ENCODE measurements at places on chromosomes 7 and 10.
A peak's percentile ranks its signal among the peaks of the same experiment; 100 is the strongest.

GRCh38 chr7:94115316-94115715 lies 111.2 kb upstream of the BET1 start:
- no peak for DNase-seq

- no peak for DNase-seq
These were observed 25.3 kb downstream of the IL2RA start for GRCh38 chr10:6036861-6037321.

- DNase-seq, result no peak
These were observed 84.5 kb downstream of the CARD11 start for GRCh38 chr7:2959103-2959680.

DNA sequence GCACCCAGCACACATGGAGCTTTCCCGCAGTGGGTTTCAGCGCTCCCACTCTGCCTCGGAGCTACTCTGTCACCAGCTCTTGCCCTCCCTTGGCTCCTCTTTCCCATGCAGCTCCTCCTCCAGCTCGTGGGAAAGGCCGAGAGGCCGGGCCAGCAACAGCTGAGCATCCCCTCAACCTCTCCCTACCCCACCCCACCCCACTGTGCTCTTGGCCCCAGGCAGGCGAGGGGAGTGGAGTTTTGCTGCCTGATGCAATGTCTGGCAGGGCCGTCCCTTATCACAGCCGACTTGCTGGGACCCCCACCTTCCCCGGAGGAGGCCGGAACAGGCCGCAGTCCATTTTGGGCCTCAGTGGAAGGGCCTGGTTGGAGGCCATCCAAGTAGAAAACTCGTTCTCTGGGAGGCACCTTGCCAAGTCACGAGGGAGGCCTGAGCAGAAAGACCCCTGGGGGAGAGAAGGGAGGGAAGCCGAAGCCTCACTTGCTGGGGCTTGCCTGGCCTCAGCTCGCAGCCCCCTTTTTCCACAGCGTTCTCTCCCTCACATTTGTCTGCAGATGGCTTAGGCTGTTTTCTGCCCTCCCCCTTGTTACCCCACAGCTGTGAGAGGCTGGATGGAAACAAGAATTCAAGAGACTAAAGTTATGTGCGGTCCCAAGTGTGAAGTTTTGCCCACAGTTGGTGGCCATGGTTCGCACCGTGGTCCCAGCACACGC lies 35.3 kb downstream of the CHST3 start:
- no peak for DNase-seq

DNA sequence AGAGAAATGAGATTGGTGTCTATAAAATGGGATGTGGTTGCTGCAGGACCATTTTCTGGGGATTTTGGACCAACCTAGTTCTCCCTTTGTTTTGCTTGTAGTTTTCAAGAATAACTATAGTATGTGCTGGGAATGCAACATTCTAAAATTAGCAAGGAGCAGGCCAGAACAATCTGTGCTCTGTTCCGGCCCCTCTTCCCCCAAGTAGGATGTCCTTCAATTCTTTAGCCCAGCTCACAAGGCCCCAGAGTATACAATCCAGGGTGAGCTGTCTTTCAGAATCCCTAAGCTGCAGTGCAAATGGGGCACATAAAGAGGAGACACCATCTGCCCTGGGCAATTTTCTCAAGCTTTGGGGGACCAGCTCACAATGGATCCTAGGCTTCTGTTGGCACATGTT lies 809.1 kb downstream of the TNS3 start:
- DNase-seq, result no peak

- DNase-seq, result peak; percentile 53
These were observed 10.8 kb downstream of the TLX1 start for GRCh38 chr10:101141616-101142532.

DNA sequence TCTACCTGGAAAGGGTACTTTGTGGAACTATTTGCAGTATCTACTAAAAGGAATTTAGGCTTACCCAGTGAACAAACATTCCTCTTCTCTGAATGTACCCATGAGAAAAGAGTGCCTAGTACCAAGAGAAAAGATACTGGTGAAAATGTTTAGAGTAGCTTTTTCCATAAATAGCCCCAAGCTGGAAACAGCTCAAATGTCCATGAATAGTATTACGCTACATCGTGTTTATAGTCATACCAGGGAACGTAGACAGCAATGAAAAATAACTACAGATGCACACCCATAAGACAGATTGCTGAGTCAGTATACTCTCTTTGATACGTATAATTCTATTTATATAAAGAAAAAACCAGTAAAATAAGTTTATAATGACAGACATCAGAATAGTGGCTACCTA lies 285.9 kb downstream of the KLF6 start:
- DNase-seq, result no peak

GRCh38 chr7:27586825-27587224 lies 75.9 kb downstream of the HIBADH start:
- DNase-seq, result no peak

- DNase-seq, result no peak
These were observed 35.3 kb downstream of the RASGEF1A start for GRCh38 chr10:43231523-43232078.

DNA sequence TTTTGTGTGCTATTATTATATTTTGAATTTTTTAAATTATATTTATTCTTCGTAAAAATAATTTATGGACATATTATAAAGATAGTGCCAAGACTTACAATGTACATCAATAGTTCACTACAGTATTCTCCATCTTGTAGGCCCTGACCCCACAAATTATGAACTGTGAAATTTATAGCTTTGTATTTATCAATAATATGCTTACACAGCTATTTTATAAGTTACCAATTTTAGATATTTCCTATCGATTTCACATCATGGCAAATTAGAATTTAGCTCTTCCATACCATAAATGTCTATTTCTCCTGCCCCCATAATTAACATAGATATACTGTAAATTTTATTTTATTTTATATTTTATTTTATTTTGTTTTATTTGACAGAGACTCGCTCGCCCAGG lies 34.4 kb upstream of the GNAI1 start:
- DNase-seq, result no peak

DNA sequence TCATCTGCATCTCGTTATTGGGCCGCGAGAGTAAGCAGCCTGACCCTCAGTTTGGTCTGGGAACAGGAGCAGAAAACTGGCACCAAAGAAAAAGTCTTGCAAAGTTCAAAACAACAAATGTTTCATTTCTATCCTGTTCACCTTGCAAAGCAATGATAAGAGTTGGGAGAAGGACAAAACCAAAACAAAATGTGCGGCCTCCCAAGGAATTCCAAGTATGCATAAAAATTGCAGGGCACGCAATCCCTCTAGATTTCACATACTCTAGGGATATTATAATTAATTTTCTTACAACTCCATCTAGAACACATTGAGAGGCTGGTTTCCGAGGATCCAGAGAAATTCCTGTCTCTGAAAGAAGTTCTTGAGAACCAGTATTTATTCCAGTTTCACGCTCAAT lies 20.1 kb downstream of the CHUK start:
- DNase-seq, result no peak

DNA sequence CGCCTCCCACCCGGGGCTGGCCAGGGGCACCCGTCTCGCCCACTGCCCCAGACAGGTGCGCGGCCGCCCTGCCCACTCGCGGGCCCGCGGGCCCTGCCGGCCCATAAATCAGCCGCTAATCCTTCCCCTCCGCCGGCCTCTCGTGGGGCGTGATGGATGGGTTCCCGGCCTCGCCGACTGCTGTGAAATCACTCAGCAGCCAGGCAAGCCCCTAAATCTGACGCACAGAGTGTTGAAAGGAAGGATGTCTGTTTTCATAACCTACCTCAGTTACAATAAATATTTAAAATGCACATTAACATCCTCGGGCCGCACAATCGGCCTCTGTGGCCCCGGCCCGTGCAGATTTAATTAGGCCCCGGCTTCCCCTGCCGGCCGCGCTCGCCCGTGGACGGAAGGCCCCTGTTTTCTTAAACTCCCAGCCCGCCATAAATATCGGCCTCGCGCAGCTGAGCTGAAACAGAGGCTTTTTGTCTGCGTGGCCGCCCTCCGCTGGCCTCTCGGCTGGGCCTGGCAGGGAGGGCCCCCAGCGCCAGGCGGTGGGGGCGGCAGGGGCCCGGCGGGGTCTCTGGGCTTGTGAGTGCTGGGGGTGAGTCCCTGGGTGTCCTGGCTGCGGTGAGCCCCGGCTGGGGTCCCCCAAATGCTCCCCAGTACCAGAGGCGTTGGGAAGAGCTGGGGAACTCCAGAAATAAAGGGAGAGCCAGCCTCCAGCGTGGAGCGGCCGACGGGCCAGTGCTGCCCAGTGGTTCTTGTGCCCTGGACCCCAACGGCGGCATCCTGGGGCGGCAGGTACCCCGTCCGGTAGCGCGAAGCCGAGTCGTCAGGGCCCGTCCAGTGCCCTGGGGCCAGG lies 90.7 kb downstream of the UNCX start:
- no peak for DNase-seq

DNA sequence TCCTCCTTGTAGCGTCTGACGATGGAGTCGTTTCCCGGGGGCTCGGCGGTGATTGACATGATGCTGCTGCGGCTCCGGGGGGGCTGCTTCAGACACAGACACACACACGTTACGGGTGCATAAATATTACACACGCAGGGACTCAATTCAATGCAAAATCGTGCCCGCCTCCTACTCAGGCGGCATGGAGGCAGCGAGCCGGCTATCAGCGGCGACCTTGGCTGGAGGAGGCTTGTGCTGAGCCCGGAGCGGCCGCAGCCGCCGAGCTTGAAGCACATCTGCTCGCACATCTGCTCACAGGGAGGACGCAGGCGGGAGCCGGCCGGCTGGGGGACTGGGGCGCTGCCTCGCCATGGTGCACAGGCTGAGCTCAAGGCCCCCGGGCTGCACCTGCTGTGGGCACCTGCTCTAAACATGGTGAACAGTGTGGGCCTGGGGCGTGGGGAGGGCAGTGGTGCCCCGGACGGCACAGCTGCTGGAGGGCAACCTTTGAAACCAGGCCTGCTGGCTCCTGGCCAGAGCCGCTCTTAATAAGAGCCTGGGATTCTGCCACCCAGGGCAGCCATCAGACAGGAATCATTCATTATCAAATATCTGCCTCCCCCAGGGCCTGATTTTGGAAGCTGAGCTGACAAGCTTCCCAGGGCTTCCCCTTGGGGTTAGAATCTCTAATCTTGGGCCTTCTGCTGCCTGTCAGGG lies 84.7 kb upstream of the GNA12 start:
- no peak for DNase-seq

- DNase-seq, result no peak
These were observed 57.4 kb upstream of the EBF3 start for GRCh38 chr10:130021383-130021950.

DNA sequence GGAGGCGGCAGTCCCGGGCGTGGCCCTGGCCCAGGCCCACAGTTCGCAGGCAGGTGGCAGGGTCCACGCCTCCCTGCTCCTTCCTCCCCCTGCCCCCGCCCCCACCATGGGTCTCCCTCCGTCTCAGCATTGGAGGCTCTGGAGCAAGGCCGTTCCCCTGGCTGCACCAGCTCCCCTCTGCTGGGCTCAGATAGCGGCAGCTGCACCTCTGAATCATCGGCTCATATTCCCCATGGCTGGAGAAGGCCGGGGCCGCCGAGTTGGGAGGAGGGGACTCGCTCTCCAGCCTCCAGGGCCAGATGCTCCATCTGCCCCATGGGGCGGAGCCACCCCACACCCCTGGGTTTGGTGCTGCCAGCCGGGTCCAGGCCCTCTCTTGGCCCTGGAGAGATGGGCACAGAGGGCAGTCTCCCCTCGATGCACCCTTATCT lies 145.0 kb downstream of the ELFN1 start:
- no peak for DNase-seq

GRCh38 chr7:136023134-136023869 lies 46.1 kb upstream of the MTPN start:
- no peak for DNase-seq

- no peak for DNase-seq
These were observed 63.4 kb downstream of the GPR26 start for GRCh38 chr10:123729523-123729922.
